A172 (cell line): ENCODE measurements at places on chromosomes 3 and 15.

- DNase-seq = peak; percentile 72
These were observed 47.0 kb downstream of the ZBTB20 start for GRCh38 chr3:115099986-115100571.

GRCh38 chr3:100761211-100761942, 52.1 kb downstream of the TFG start:
- DNase-seq = no peak

DNA sequence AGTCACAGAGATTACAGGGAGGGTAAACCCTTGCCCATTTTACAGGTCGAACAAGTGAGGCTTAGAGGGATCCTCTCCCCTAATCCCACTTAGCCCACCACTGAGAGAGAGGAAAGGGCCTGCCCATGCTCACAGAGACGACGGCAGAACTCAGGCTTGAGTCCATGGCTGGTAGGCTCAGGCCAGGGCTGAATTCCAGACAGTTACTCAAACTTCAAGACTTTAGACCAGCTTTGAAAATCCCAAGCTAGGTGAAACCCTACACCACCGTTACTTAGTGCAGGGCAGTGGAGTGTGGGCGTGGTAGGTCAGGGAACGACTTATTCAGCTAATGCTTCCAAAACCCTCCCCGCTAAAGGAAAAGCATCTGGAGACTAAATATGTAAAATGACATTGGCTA, 16.4 kb downstream of the GRIP2 start:
- DNase-seq = no peak

- no peak for DNase-seq
These were observed 346.2 kb upstream of the ZNF717 start for GRCh38 chr3:76131396-76132153.

GRCh38 chr3:160735826-160736225, 20.2 kb upstream of the PPM1L start:
- no peak for DNase-seq
